ENCODE measurements at places on chromosomes 13 and 19.

DNA sequence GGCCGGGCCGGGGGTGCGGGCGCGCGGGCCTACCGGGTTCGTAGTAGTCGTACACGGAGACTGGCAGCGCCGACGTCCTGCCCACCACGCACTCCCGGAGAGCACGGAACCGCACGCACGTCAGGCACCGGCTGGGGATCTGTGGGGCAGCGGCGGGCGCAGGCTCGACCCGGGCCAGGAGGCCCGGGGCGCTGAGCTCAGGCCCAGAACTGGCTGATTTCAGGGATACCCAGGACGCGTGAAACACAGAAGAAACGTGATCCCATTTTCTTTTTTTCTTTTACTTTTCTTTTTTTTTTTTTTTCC lies 9.0 kb downstream of the F2RL3 start:
- peak; percentile 14 for DNase-seq

- DNase-seq: no peak
Measured at GRCh38 chr13:86585835-86586234, 786.6 kb upstream of the SLITRK6 start.

GRCh38 chr19:46990991-46991676 lies 28.5 kb upstream of the NPAS1 start:
- DNase-seq: peak; percentile 30

DNA sequence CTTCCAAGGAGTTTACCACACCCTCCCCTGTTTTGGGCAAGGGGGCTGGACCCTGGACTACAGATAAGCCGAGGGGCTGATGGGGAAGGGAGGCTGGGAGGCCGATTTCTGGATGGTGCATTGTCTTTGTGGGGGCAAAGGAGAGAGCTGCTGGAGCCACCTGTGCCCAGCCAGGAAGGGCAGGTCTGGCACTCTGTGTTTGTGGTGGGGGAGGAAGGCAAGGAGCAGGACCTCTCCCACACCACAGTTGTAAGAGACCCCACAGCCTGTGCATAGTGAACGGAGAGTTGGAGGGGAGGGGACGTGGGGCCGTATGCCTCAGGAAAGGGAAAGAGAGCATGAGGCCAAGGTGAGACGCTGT lies 16.0 kb upstream of the PRR19 start:
- DNase-seq: no peak

DNA sequence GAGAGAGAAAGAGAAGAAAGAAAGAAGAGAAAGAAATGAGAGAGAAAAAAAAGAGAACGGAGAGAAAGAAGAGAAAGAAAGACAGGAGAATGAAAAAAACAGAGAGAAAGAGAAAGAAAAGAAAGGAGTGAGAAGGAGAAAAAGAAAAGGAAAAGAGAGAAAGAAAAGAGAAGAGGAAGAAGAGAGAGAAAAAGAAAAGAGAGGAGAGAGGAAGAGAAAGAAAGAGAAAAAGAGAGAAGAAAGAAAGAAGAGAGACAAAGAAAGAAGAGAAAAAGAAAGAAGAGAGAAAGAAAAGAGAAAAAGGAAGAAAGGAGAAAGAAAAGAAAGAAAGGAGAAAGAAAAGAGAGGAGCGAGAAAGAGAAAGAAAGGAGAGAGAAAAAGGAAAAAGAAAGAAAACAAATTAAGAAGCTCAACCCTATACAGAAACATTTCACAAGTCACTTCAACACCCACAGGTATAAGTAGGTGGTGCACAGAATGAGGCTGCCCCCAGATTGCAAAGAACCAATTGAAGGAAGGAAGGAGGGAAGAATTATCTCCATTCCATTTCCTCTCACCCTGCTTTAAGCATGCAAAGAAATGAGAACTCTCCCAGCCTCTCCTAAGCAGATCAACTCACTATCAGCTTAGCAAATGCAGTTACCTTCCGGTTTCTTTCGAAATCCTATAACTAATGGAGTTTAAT lies 98.8 kb upstream of the CACNA1A start:
- no peak for DNase-seq
